NCI-H2227 treated with DMSO at 0.1 percent for 48 hours (cell line): ENCODE measurements at places on chromosomes 2 and 18.

DNA sequence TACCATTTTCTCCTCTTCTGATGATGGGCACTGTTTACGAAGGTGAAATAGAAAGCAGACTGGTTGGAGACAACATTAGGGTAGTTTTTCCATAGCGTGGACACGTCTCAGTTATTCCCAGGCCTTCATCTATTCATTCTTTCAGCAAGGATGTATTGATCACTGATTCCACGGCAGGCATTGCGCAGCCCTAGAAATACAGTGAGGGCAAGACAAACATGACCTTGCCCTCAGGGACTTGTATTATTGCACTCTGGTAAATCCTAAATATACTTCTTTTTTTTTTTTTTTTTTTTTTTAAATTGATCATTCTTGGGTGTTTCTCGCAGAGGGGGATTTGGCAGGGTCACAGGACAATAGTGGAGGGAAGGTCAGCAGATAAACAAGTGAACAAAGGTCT lies 167.3 kb upstream of the SPRED2 start:
- no peak for DNase-seq

GRCh38 chr2:159902722-159903121 lies 104.7 kb upstream of the CD302 start:
- no peak for DNase-seq

DNA sequence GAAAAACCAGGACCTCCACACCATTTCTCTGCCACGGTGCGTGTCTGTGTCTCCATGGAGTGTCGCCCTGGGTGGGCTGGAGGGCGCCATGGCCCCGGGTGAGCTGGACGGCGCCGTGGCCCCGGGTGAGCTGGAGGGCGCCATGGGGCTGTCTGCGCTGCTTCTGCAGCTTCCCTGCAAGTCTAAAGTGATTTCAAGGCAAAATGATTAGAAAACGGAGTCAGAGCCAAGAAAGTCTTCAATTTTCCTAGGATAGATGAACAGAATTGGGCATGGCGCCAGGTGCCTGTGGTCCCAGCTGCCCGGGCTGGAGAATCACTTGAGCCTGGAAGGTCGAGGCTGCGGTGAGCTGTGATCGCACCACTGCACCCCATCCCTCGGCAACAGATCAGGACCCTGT lies 27.7 kb upstream of the NFATC1 start:
- DNase-seq, result no peak

GRCh38 chr2:2796207-2796606 lies 465.1 kb upstream of the MYT1L start:
- DNase-seq, result no peak

DNA sequence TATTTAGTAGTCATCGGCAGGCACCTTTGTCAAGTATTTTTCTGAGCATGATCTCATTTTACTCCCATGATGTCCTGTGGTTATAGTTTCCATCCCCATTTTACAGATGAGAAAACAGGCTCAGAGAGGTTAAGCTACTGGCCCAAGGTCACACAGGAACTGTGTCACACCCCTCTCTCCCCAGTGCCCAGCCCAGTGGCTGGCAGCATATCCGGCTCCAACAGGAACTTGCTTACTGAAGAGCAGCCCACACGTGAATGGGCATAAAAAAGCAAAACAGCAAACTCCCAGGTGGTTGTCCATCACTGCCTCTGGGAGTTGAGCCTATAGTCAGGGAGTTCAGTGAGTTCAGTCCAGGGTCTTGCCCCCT lies 8.3 kb upstream of the KLF11 start:
- no peak for DNase-seq
